ENCODE measurements at places on chromosomes 4 and X.

- DNase-seq: no peak
These were observed 27.7 kb upstream of the FREM3 start for GRCh38 chr4:143728166-143728565.

DNA sequence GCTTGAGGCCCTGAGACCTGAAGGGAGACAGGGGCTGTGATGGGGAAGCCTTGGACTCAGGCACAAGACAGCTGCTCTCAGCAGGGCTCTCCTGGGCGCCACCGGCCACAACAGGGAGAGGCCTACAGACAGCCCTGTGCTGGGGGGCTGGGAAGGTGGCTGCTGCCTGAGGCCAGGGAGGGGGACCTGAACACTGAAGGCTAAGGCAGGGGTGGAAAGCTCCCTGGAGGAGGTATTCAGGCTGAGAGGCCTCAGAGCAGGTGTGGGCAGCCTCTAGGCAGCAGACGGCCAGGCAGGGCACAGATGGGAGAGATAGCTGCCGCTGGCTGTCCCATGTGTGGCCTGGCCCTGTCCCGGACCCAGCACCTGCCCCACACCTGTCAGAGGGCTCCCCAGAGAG, 33.0 kb downstream of the TACC3 start:
- DNase-seq: no peak

- DNase-seq: no peak
These were observed at the start of gene SH3BP2 for GRCh38 chr4:2792711-2793585. TSS of gene SH3BP2 (plus strand) at chr4:2793085. CDS start at chr4:2820618, 27,533 bp downstream.

DNA sequence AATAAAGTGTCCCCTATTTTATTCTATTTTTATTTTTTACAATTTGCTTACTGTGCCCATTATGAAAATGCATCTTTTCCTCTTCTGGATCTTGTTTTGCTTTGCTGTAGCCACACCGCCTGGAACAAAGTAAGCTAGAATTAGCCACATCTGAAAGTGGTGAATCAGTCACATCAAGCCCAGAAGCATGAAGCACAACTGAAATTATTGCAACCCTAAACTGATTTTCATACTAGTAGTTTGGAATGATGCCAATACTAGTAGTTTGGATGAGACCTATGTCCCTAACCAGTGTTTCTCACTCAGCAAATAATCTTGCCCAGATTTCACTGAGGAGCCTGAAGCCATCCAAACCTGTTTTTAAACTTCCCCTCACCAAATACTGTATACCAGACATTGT, 303.0 kb downstream of the EPHA5 start:
- DNase-seq: no peak

GRCh38 chr4:169869490-169869889, 111.7 kb upstream of the HPF1 start:
- DNase-seq: no peak

DNA sequence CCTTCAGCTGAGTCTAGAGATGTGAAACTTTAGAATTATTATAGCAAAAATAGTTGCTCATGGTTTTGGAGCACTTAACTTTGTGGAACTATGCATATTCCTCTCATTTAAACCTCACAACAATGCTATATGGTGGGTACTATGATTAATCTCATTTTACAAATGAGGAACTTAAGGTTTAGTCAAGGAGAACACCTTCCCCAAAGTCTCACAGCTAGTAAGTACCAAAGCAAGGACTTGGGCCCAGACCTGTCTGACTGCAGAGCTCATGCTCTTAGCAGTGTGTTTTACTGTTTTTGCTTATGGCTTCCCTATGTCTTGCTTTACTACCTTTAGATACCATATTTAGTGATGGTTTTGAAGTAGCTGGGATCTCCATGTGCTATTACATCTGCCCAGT, 5.1 kb downstream of the UBE2A start:
- no peak for DNase-seq

DNA sequence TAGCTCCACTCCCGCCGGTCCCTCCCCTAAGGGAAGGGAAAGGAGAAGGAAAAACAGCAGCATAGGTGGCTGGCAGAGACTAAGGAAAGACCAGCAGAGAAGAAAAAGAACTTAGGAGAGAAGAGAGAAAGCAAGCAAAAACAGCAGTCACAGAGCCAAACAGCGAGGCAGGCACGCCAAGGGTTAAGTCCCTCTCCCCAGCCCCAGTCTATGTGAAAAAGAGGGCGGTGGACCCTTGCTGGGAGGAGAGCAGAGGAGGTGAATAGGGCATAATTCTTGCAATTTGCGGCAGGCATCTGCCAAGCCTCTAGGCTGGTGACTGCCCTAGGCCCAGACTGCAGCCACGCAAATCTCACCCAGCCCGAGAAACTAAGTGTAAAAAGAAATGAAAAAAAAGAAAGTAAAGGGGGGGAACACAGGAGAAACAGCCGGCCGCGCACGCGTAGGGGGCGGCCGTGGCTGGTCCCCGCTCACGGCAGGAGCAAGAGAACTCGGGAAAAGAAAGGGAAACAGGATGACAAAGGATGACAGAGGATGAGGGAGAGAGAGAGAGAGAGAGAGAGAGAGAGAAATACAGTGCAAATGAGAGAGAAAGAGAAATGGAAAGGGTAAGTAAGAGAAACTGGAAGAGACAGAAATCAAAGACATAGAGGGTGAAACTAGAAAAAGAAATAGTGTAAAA, 48.6 kb downstream of the MAGEA9 start:
- DNase-seq: no peak

GRCh38 chr4:140112576-140112975, 41.4 kb downstream of the MAML3 start:
- no peak for DNase-seq

GRCh38 chr4:13829457-13829856, 201.9 kb upstream of the BOD1L1 start:
- DNase-seq: no peak

DNA sequence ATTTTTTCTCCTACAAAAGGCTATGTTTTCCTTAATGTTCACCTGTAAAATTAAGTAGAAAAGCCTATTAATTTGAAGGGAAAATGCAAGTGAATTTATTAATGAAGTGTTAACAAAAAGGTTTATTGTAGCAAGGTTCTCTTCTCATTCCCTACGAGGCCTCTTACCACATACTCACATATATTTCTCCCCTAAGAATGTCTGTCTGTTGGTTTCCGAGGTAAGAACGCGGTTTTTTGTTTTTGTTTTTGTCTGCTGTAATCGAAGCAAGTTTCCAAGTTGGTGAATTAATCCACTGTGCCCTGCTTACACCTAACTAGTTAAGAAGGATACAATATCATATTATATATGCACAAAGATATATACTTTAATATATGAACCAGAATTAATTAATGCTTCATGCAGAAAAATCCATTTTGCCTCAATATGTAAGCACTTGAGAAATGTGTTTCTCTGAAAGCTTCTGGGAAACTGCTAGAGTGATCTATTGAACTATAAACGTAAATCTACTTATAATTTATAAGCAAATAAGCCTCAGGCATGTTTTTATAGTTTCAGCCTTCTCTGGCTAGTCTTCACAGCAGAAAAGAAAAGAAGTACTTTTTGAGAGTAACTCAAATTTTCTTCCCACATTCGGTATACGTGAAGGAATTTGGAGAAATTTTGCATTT, 120.8 kb downstream of the EGF start:
- DNase-seq: no peak

DNA sequence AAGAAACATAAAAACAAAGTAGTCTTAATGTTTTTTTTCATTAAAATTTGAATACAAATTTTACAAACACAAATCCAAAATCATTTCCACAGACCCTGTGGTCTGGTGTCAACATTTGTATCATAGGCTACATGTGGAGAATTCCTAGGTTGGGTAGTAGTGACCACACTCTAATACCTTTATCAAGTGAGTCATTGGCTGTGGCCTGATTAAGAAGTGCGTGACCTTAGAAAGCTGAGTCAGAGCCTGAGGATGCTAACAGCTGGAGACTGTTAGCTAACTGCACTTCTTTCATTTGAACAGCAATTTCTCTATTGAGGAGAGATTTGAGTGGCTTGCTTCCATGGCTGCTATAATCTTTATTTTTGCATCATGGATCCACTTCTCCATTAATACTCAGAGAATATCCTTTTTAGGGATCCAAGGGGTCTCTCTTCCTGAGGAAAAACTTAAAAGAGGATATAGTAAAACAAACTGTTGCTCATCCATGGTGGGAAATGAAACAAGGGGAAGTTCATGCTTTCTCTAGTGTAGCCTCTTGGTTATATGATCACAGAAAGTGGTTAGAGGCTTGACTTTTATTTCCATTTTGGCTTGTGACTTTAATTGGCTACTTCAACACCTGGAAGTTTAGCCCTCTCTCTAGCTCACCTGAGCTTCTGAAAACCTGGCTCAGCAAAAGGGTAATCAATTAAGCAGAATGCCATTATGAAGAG, 335.8 kb downstream of the PABPC4L start:
- DNase-seq: no peak

DNA sequence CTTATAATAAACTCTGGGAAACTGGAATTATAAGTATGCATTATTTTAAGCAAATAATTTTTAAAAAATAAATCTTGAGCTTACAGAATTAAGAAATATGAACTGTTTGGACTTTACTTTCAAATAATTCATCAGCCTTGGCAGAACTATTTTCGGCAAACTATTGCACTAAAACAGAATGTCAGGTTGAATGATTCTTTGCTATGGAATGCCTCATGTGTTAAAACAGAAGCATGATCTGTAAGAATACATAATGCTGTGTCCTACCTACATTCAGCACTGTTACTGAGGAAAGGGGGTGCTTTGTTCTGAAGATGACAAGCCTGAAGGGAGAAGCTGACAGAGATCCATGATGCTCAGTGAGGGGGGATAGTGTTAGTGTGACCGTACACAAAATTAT, 55.6 kb upstream of the EXOC1L start:
- DNase-seq: no peak

DNA sequence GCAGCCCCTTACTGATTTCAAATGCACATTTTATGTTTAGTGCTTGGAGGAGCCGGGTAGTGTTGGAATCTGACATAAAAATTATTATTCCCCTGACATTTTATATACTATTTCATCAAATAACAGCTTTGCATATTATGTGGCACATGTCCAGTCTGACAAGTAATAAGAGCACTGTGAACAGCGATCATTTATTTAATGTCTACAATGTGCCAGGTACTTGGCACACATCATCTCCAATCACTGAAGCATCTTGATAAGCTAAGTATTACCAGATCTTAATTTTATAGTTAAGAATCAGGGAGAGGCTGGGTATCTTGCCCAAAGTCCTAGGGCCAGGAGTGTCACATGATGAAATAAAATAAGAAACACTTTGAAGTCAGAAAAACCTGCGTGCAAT, 197.2 kb downstream of the NR3C2 start:
- no peak for DNase-seq

DNA sequence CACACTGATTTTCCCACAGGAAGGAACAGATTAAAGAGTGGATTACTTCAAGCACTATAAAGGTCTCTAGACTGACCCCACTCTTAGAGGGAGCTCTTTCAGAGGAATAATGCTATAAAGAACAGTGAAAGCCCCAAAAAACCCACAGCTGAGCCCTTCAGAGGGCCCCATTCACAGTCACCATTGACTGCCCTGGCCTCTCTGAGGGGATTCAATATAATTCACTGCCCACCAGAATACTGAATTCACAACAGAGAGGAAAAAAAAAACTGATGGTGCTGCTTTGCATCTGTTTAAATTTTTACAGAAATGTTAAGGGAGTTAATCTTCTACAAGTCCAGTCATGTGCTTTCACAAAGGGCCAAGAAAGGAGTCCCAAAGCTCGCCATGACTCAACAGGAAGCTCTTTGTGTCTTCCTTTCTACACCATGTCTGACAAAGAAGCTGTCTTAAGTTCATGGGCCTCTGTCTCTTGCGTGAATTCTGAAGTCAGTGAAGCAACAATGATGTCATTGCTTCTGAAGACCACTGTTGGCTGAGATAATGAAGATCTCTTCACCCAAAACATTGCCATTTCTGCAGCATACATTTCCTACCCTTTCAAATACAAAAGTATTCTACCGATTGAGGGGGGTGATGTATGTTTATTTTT, 174.9 kb downstream of the ADAMTS3 start:
- DNase-seq: no peak

DNA sequence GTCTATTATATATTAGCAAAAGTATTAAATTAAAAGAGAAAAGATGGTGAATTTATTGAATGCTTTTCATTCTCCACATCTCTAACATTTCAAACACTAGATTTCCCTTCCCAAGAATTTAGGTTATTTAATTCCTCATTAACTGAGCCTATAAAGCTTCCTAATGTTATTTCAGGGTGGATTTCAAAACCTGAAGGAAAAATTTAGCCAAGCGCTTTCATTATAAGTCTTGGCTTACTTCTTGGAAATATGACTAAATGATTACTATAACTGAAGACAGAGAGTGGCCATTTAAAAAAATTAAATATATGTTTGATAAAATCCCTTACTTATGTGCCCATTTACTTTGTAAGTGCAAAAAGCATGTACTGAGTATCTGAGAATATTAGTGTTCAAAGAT, 141.8 kb upstream of the ARSJ start:
- no peak for DNase-seq
